EL (cell line): ENCODE measurements at places on chromosomes 4 and X.

- DNase-seq = no peak
Observed at GRCh38 chr4:152613841-152614721, 65.7 kb downstream of the TMEM154 start.

DNA sequence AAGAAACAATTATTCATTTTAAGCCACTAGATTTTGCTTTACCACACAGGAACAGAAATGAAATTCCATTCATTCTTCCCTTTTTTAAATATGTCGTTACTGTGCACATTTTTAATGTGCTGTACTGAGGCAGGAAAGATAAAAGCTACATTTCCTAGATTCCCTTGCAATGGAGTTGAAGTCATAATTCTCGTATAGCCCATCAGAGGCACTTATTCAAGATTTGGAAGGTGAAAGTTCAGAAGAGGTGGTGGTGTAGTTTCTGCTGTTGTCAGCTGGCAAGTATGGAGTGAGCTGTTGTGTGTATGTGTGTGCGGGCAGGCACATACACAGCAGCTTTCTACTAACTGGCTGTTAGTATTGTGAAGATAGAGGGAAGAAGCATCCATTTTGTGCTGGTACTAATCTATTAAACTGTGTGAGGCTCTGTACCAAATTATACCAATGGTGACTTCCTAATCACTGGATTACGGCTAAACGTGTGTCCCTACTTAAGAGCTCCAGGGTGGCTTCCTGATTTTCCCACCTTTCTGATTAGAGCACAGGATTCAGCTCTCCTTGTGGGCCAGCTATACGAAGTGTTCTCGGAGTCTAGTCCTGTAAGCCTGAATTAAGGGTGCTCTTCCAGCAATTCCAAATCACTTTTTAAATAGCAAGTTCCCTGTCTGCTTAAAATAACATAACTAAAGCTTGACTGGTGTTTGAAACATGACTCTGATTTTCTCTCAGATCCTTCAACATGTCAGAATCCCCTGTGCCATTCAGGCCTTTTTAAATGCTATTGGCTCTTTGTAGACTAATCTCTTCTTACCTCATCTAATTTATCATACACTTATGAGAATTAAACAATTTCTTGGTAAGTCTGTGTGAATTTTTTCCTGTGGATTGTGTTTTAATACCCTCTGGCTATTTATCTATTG, 43.8 kb downstream of the PDS5A start:
- DNase-seq = peak; percentile 57

DNA sequence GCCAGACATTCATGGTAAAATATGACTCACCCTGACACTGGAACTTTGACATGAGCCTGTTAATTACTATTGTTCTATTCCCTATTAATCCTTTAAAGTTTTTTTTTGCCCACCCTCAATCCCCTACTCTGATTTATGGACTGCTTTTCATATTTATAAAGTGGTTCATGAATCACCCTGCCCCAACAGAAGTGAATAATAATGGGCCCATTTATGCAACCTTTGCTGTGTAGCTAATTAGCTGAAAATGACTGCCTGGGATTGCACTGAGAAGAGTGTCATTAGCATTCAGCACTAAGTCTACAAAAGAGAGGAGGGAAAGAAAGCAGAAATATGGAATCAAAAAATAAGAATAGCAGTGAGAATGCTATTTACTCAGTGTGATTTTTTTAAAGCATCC, 154.3 kb downstream of the COMMD8 start:
- DNase-seq = no peak

GRCh38 chr4:140069066-140069465, 84.9 kb downstream of the MAML3 start:
- DNase-seq = peak; percentile 61

DNA sequence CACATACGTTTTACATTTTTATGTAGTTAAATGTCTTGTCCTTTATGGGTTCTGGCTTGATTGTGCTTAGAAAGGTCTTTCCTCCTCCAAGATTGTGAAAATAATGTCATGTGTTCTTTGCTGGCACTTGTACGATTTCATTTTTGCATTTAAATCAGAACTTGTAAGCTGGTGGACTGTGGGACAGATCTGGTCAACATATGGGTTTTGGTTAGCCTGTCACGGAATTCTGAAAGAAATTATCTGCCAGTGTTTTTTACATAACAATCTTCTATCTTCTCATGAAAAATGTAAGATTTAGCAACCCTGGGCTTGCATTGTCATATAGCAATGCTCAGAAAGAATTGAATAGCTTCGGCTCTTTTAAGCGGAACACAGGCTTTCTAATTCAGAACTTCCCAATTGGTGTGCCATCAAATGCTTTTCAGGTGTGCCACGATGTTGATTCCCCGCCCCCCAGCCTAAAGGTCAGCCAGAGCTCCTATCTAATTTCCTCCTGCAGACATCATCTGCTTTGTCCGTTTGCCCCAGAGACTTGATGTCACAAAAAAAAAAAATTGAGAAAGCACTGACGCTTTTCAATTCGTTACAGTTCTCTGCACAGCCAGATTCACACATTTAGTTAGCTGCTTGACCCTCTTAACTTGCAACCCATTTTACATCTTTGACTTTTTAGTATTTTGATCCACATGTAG, 16.2 kb downstream of the AFF1 start:
- DNase-seq = no peak

DNA sequence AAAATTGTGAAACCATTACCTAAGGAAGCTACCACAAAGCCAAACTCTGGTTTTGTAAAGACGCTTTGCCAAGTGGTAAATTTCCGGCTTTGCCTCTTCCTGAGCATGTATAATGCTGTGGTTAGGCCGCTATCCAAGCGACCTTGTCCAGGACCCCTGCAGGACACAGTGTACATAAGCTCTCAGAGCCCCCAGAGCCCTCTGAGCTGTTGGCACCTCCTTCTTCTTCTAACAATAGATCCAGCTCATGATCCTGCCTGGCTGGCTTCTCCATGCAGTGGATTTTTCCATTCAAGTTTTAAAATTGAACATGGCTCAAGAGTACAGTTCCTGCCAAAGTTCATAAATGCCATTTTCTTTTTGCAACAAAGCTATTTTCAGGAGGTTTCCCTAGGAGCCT, 326.7 kb downstream of the MAPK10 start:
- DNase-seq = peak; percentile 56

DNA sequence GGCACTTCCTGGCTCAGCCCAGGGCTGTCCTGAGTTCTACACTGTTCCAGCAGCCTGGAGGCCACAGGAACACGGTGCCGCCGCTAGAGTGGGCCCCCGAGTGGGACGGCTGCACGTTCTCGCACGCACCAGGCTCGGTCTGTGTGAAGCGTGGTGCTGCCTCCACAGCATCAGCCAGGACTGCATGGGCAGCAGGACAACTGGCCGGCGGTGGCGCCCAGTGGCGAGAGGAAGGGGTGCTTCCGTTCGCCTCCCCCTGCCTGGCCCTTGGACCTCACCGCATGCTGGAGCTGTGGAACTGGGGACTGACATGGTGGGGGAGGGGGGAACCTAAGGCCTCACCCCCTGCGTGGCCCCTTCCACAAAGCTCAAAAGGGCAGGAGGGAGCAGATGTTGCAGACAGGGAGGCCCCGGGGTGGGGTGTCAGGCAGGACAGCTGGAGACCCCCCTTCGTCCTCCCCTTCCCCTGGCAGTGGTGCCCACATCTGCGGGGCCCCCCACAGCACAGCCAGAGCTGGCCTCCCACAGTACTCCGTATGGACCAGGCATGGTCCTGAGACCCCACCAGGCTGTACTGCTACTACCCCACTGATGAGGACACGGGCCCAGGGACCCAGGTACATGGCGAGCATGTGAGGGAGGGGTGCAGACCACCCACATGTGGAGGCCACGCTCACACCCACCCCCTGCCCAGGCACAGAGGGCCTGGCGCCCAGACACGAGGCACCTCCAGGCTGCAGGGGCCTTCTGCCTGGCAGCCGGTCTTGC, 58.5 kb downstream of the ACOX3 start:
- DNase-seq = no peak

- DNase-seq = no peak
Observed at GRCh38 chr4:8893624-8894423, 22.2 kb upstream of the HMX1 start.

- DNase-seq = peak; percentile 60
Observed at GRCh38 chr4:60605646-60606354, 594.3 kb upstream of the ADGRL3 start.

GRCh38 chrX:144006811-144007210, 122.9 kb downstream of the UBE2NL start:
- DNase-seq = peak; percentile 0

DNA sequence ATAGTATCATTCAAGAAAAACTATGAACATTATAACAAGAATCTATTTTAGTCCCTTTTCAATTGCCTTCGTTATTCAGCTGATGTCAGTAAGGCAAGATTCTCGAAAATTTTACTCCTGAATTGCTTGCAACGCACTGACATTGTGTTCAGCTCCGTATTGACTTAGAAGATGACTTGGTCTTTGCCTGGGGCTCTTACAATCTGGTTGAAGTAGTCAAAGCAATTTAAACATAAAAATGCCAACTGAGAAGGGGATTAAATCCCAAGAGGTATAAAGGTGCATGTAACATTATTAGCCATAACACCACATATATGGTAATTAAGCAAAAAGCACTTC, 507.1 kb downstream of the CENPC start:
- DNase-seq = no peak

DNA sequence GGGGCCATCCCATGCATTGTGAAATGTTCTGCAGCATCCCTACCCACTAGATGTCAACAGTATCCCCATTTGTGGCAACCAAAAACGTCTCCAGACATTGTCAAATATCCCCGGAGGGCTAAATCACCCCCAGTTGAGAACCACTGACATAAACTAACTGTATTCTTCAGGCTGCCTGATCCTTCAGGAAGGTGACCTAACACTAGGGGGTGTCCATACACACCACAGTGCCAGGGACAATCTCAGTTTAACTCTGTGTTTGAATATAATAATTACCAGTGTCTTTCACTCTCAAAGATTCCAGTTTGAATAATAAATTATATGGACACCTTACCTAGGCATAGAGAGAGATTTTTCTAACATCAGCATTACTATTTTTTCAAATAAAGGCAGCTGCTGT, 6.4 kb downstream of the ACE2 start:
- no peak for DNase-seq

GRCh38 chrX:154490021-154490413, 412 bp downstream of the SLC10A3 start:
- DNase-seq = peak; percentile 68

GRCh38 chrX:131649741-131650140, 105.9 kb downstream of the OR13H1 start:
- no peak for DNase-seq

GRCh38 chr4:22504447-22504846, 11.4 kb downstream of the ADGRA3 start:
- DNase-seq = no peak

- peak; percentile 90 for DNase-seq
Observed at GRCh38 chr4:140095694-140096482, 58.1 kb downstream of the MAML3 start.

DNA sequence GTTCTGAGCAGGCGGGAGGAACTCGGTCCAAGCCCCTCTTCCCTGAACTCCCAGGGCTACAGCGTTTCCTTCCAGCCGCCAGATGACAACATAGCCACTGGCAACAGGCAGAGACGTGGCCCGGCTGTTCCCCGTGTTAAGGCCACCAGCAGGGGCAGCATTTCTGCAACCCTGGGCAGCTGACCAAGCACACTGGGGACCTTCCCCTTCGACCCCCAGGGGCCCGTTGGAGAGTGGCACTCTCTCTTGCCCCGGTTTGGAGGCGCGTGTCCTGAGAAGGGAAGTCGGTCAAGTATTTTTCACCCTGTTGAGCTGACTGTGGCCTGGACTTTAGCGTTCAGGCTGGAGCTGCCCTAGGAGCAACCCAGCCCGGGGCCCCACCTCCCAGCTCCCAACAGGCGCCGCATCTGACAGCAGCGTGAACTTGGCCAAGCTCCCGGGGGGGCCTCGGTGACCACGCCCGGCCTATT, 37.6 kb downstream of the ZBTB49 start:
- peak; percentile 8 for DNase-seq

- DNase-seq = no peak
Observed at GRCh38 chrX:131854581-131854980, 168.5 kb upstream of the STK26 start.

DNA sequence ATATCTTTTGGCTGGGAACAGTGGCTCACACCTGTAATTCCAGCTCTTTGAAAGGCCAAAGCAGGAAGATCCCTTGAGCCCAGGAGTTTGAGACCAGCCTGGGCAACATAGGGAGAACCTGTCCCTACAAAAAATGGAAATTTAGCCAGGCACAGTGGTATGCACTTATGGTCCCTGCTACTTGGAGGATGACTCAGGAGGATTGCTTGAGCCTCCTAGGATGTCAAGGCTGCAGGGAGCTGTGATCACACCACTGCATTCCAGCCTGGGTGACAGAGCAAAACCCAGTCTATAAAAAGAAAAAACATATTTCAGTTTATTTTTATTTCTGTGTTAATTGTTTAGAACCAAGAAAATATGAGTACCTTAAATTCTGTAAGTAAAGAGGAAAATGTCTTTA, 123.7 kb downstream of the CBR4 start:
- DNase-seq = peak; percentile 86

DNA sequence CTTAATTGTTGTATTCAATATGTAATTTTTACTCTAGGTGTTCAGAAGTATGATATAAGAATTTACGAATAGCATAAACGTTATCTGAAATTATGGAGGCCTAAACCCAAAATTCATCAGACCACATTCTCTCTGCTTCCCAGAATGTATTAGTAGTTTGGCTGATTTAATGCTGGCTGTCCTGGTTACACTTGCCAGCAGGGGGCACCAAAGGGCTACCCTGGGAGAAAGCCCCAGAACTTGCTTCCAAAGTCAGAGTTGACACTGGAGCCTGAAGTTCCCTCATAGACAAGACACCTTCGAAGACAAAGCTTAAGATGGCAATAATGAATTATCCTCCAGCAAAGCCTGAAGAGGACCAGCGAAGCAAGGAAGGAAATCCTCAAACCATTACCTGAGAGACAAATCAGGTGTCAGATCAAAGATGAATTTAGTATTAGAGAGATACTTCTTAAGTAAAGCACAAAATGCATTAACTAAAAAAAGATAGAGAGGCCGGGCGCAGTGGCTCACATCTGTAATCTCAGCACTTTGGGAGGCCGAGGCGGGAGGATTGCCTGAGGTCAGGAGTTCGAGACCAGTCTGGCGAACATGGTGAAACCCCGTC, 11.3 kb upstream of the ANOS1 start:
- DNase-seq = peak; percentile 41

GRCh38 chrX:46447384-46447783, 97.8 kb downstream of the ZNF674 start:
- peak; percentile 21 for DNase-seq

GRCh38 chr4:184861047-184861446, 35.3 kb upstream of the ACSL1 start:
- DNase-seq = no peak

- no peak for DNase-seq
Observed at GRCh38 chr4:123366144-123366748, 30.3 kb upstream of the SPRY1 start.

GRCh38 chr4:79904331-79904730, 168.7 kb downstream of the ANTXR2 start:
- DNase-seq = no peak

DNA sequence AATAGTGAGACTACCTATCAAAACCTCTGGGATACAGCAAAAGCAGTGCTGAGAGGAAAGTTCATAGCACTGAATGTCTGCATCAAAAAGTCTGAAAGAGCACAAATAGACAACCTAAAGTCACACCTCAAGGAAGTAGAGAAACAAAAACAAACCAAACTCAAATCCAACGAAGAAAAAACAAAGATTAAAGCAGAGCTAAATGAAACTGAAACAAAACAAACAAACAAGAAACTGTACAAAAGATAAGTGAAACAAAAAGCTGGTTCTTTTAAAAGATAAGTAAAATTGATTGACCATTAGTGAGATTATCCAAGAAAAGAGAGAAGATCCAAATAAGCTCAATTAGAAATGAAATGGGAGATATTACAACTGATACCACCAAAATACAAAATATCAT, 378.3 kb upstream of the NDST4 start:
- no peak for DNase-seq

GRCh38 chr4:110682311-110682710, 59.4 kb upstream of the PITX2 start:
- no peak for DNase-seq
